ENCODE measurements at places on chromosomes 12 and 14.

DNA sequence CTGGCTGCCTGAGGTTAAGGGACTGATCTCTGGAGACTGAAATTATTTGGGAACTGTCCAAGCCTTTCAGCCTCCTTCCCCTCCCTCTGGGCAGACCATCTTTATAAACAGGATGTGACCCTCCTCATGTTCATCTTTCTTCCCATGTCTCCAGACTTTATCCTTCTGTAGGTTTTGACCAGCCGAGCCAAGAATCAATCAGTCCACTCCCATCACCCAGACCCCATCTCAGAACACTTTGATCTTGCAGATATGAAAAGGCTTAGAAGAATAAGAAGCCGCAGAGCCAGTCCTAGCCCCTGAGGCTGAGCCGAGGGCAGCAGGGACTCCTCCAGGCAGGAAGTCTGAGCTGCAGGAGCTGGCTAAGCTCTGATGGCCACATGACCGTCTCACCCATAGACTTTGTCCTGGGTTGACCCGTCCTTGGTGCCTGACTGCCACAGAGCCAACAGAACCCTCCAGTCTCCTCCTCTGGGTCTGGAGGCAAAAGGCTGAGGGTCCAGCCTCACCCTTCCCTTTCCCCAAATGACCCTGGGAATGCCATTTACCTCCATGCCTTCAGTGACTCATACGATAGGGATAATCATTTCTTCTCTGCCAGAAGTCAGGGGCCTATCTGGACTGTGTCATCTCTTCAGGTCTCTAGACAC is 1.6 kb downstream of the KRT71 start:
- H3K4me3 ChIP-seq: no peak overlapping the region
- no peaks in the 10 kb centered on the region for H3K27me3 ChIP-seq
- no peaks in the 10 kb centered on the region for H3K36me3 ChIP-seq
- DNase-seq: peak; percentile 53
- H3K4me1 ChIP-seq: peaks cover 34% of the 10 kb centered on the region

GRCh38 chr14:106787626-106788025 is 1261.2 kb downstream of the TMEM121 start:
- no peaks in the 10 kb centered on the region for H3K36me3 ChIP-seq
- no peaks in the 10 kb centered on the region for H3K27me3 ChIP-seq
- no peaks in the 10 kb centered on the region for H3K4me1 ChIP-seq

DNA sequence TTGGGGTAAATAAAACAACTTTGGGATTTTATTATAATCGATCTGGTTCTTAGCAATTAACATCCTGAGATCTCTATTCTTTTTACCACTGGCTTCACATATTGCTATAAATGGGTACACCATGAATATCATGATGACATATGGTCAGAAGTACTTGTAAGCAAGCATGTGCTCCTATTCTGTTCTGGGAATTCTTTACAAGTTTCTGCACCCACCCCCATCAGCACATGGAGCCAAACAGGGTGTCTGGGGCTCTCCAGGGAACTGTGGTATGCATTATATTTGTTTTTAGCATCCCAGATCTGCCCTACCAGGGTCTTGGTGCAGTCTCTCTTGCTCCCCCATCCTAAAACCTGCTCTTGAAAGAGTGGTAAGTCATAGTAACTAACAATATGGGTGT is 31.3 kb downstream of the DMAC2L start:
- no peaks in the 10 kb centered on the region for H3K27me3 ChIP-seq
- H3K4me3 ChIP-seq: no peak overlapping the region
- H3K27ac ChIP-seq: no peak overlapping the region

- no peak overlapping the region for H3K4me3 ChIP-seq
- no peaks in the 10 kb centered on the region for H3K27me3 ChIP-seq
- H3K36me3 ChIP-seq: no peaks in the 10 kb centered on the region
Measured at GRCh38 chr12:78198896-78199295, 368.2 kb downstream of the NAV3 start.

GRCh38 chr14:81516986-81517797 is 16.5 kb downstream of the SEL1L start:
- H3K27ac ChIP-seq: peak overlapping the region; percentile 82
- peaks cover 34% of the 10 kb centered on the region for H3K4me1 ChIP-seq
- peak; percentile 77 for DNase-seq
- no peaks in the 10 kb centered on the region for H3K27me3 ChIP-seq
- peaks cover 1% of the 10 kb centered on the region for H3K36me3 ChIP-seq
- H3K4me3 ChIP-seq: no peak overlapping the region

DNA sequence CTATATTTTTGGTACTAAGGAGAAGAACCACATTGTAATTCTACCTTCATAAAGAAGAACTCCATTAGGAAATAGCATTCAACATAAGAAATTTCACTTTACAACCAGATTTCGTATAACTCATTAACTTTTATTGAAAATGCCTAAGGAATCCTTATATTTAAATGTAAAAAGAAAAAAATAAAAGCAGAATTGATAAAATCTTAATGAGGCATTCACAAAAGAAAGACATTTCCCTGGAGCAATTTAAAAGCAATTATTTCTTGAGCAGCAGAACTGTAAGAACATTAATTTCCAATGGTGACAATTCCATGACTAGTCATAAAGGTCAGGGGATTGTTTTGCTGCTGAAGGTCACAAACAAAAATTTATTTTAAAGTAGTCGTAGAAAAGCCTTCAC is 1192.8 kb upstream of the TMEM132C start:
- DNase-seq: no peak
- no peaks in the 10 kb centered on the region for H3K4me1 ChIP-seq
- H3K36me3 ChIP-seq: no peaks in the 10 kb centered on the region
- no peaks in the 10 kb centered on the region for H3K27me3 ChIP-seq
- no peak overlapping the region for H3K4me3 ChIP-seq
- H3K27ac ChIP-seq: no peak overlapping the region

Measured in Caco-2 (cell line).